ENCODE measurements at places on chromosomes 11 and 22. TPM values are rescaled to one million over a fixed set of nuclear protein-coding genes. Genes with fewer than 3 reads are reported as not detected.

DNA sequence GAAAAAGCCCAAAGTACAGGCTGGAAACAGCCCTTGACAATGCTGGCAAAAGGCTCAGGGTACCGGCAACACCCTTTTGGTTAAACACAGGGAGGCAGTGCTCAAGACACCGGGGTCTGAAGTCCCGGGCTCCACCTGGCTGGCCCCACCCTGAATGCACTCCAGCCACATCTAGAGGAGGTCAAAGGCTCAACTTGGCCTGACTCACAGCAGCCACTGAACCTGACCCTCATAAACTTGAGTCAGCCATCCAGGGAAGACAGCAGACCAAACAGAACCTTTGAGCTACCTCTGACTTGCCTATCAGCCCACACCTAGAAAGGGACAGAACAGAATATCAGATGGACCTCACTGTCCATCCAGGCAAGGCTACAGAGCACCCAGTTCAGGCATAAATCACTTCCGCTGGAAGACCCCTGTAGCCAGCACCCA lies 3.8 kb downstream of the CFL1 start:
- no peaks in the 10 kb centered on the region for H3K27me3 ChIP-seq
- no peak overlapping the region for H3K27ac ChIP-seq
- peak; percentile 1 for DNase-seq
- no peak overlapping the region for H3K4me3 ChIP-seq

DNA sequence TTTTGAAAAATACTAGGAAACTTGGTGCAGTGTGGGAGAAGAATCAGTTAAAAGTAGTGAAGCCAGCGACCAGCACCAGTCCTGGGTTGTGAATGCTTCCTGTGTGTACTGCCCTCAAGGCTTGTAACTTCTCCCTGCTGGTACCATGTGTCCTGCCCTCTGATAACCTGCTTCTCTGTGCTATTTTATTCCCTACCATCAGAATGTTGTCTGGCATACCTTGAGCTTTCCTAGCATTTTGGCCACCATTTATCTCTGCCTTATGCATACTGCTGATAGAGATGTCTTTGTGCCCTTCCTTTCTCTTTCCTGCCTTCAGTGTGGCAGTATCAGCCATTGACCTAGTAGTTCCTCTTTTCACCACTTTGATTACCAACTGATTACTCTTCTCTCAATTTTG lies 2.0 kb downstream of the GTF2H1 start:
- H3K27ac ChIP-seq, result no peak overlapping the region
- no peaks in the 10 kb centered on the region for H3K36me3 ChIP-seq
- H3K4me1 ChIP-seq, result peaks cover 15% of the 10 kb centered on the region
- H3K4me3 ChIP-seq, result no peak overlapping the region

- no peaks in the 10 kb centered on the region for H3K27me3 ChIP-seq
- H3K36me3 ChIP-seq, result no peaks in the 10 kb centered on the region
- no peak overlapping the region for H3K27ac ChIP-seq
- peak overlapping the region; percentile 84 for H3K4me3 ChIP-seq
- H3K4me1 ChIP-seq, result peaks cover 19% of the 10 kb centered on the region
Observed at GRCh38 chr11:62124186-62125113, 639 bp downstream of the INCENP start.

ALX4 gene
- total RNA-seq, result not detected

GRCh38 chr22:43852573-43853327 lies 9.6 kb downstream of the SULT4A1 start:
- DNase-seq, result no peak
- H3K27me3 ChIP-seq, result no peaks in the 10 kb centered on the region
- H3K36me3 ChIP-seq, result no peaks in the 10 kb centered on the region
- H3K4me3 ChIP-seq, result no peak overlapping the region

- no peak overlapping the region for H3K4me3 ChIP-seq
- H3K36me3 ChIP-seq, result no peaks in the 10 kb centered on the region
- H3K27ac ChIP-seq, result no peak overlapping the region
- no peak for DNase-seq
- H3K4me1 ChIP-seq, result peaks cover 33% of the 10 kb centered on the region
- no peaks in the 10 kb centered on the region for H3K27me3 ChIP-seq
Observed at GRCh38 chr11:13680501-13681264, 12.2 kb downstream of the FAR1 start.

EHF gene
- 0.12 TPM for total RNA-seq

DNA sequence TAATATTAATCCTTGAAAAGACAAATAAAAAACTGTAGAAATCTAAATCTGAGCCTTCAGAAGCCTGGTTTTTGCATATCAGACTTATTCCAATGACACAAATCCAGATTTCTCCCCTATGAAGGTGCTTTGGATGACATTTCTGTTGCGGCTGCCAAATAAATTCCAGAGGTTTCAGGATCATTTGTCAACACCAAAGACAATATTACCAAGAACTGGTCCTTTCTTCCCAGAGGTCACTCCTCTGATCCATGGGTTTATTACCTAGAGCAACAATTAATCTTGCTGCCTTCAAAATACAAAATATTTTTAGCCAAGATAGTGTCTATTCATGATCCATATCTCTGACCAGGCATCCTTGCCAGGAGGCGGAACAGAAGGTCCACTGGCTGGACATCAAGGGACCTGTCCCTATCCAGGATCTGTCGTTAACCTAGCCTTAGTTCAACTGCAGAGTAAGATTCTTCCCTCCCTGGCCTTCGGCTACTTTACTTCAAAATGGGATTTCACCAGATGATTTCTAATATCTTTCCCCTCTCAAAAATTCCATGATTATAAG lies 4.9 kb downstream of the CADM1 start:
- no peak overlapping the region for H3K27ac ChIP-seq
- peaks cover 27% of the 10 kb centered on the region for H3K27me3 ChIP-seq
- no peak overlapping the region for H3K4me3 ChIP-seq
- peaks cover 25% of the 10 kb centered on the region for H3K4me1 ChIP-seq
- no peaks in the 10 kb centered on the region for H3K36me3 ChIP-seq
- DNase-seq, result no peak

PKP3 gene
- total RNA-seq, result 8.5 TPM

KRTAP5-8 gene
- not detected for total RNA-seq

MAJIN gene
- total RNA-seq, result 0.06 TPM

GRCh38 chr11:41499429-41499828 lies 40.0 kb upstream of the LRRC4C start:
- peaks cover 37% of the 10 kb centered on the region for H3K4me1 ChIP-seq
- H3K4me3 ChIP-seq, result no peak overlapping the region
- peak; percentile 8 for DNase-seq

DNA sequence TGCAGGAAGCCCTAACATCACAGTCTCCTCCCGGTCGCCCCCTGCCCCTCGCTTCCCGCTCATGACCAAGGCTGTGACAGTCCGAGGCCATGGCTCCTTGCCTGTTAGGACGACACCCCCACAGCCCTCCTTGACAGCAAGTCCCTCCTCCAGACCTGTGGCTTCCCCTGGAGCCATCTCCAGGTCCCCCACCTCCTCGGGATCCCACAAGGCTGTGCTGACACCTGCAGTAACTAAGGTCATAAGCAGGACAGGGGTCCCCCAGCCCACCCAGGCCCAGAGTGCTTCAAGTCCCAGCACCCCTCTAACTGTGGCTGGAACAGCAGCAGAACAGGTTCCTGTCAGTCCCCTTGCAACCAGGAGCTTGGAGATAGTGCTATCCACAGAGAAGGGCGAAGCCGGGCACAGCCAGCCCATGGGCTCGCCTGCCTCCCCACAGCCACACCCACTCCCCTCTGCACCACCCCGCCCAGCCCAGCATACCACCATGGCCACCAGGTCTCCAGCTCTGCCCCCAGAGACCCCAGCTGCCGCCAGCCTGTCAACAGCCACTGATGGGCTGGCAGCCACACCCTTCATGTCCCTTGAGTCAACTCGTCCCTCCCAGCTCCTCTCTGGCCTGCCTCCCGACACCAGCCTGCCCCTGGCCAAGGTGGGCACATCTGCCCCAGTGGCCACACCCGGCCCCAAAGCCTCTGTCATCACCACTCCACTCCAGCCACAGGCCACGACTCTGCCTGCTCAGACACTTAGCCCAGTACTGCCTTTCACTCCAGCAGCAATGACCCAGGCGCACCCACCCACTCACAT lies 63.2 kb downstream of the OTOG start:
- no peaks in the 10 kb centered on the region for H3K4me1 ChIP-seq
- H3K27ac ChIP-seq, result no peak overlapping the region
- H3K36me3 ChIP-seq, result no peaks in the 10 kb centered on the region
- no peak for DNase-seq
- H3K27me3 ChIP-seq, result peaks cover 4% of the 10 kb centered on the region

DNA sequence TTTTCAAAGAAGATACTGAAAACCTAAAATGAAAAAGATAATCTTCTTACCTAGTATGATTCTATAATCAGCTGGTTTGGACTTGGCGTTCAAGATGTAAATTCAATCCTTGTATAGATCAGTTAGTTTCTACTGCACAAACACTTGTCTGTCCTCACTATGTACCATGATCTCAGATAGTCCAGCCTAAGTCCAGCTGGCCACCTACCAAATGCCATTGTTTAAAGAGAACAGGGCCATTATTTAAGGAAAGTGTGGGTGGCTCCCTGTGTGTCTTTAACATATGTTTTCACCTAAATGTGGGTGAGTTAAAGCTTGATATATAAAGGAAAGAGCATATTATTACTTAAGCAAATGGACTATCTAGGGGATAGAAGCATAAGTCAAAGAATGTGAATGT lies 38.6 kb downstream of the BLID start:
- no peak for DNase-seq
- H3K36me3 ChIP-seq, result no peaks in the 10 kb centered on the region
- H3K27me3 ChIP-seq, result no peaks in the 10 kb centered on the region
- H3K27ac ChIP-seq, result no peak overlapping the region
- H3K4me1 ChIP-seq, result peaks cover 10% of the 10 kb centered on the region
- no peak overlapping the region for H3K4me3 ChIP-seq

DNA sequence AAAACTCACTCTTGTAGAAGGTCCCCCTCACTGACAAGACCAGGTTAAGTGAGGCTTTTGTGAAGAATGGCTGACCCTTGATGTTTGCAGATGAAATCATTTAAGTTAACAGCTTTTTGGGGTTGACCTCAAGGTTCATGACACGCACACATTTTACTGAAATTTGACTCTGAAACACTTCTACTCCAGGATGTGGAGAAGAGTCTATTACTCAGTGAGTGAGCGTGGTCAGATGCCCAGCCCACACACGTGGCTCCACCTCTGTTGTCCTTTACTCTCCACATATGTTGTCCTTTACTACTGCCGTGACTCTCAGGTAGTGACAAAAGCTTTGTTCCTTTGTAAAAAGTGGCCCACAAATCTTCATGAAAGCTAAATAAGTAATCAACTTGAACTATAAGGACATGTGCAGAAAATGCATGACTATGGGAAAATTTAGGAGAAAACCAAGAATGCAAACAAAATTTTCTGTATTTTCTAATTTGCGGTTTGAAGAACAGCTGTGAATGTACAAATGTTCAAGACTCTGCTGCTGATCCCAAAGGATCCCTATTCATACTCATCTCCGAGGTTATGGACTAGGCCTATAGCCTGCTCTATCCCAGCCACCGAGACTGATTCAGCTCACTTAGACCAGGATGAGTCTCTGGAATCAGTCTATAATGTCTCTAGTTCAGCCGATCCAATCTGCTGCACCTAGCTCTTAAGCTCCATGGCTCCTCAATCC lies 22.4 kb downstream of the XRRA1 start:
- no peak overlapping the region for H3K4me3 ChIP-seq
- DNase-seq, result no peak
- peaks cover 6% of the 10 kb centered on the region for H3K4me1 ChIP-seq

- peaks cover 10% of the 10 kb centered on the region for H3K36me3 ChIP-seq
- no peak for DNase-seq
- H3K4me3 ChIP-seq, result no peak overlapping the region
- no peak overlapping the region for H3K27ac ChIP-seq
- peaks cover 6% of the 10 kb centered on the region for H3K4me1 ChIP-seq
Observed at GRCh38 chr22:24355574-24355973, 71.8 kb upstream of the ADORA2A start.

- peak overlapping the region; percentile 16 for H3K4me3 ChIP-seq
- peaks cover 11% of the 10 kb centered on the region for H3K27me3 ChIP-seq
Observed at GRCh38 chr22:34160141-34160783, 240.0 kb upstream of the LARGE1 start.

DNA sequence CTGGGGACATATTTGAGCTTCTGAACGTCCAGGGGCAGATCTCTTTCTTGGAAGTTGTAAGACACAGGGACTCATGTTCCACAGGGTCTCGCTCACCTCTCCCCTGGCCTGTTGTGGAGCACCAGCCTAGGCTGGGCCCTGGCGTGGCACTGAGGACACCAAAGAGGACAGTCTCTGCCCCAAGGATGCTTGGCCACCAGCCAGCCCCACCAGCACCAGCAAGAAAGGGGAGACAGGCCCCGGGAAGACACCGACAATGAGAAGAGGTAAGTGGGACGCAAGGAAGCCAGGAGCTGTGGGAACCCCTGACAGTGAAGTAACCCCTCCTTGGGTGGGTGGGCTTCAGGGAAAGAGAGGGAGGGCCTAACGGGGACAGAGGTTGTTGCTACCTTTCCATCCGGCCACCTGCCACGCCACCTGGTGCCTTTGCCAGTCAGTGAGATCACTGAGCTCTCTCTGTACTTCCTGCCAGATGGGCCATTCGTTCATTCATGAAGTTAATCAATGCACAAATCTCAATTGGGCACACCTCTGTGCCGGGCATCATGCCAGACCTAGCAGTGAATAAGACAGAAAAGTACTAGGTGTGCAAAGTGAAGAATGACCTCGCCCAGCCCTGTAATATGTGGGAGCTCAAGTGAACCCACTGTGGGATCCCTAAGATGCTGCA lies 11.1 kb downstream of the APOL5 start:
- no peak for DNase-seq
- no peak overlapping the region for H3K4me3 ChIP-seq
- H3K36me3 ChIP-seq, result no peaks in the 10 kb centered on the region
- H3K27me3 ChIP-seq, result no peaks in the 10 kb centered on the region
- H3K27ac ChIP-seq, result no peak overlapping the region

- DNase-seq, result no peak
- no peaks in the 10 kb centered on the region for H3K36me3 ChIP-seq
- H3K27me3 ChIP-seq, result no peaks in the 10 kb centered on the region
- H3K4me3 ChIP-seq, result no peak overlapping the region
Observed at GRCh38 chr11:114612686-114613085, 17.1 kb upstream of the NXPE4 start.

DNA sequence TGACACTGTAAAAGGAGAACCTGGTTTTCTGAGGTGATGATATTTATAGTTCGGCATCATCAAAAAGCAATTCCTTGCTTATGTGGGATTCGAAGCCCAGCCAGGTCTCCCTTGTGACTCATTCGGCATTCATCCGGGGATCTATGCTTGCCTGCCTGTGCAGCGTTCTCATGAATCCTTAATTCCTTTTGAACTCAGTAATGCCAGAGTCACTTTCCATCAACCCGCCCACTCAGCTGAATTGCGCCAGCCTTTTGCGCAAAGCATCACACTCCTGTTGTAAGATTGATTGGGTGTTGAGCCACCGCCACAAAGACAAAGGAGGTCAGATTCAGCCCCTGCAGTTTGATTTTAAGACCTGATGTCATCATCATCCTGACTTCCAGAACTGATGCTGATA lies 128.6 kb downstream of the SLC17A6 start:
- DNase-seq, result peak; percentile 6
- H3K36me3 ChIP-seq, result no peaks in the 10 kb centered on the region
- no peak overlapping the region for H3K4me3 ChIP-seq
- no peak overlapping the region for H3K27ac ChIP-seq
- no peaks in the 10 kb centered on the region for H3K4me1 ChIP-seq
- H3K27me3 ChIP-seq, result no peaks in the 10 kb centered on the region
